Stimulated activated CD8-positive, alpha-beta memory T cell treated with anti-CD3 and anti-CD28 coated beads, Interleukin-7, amount 100 ng/mL, for 1 hour (primary cell): ENCODE measurements at places on chromosomes 1 and 21.

DNA sequence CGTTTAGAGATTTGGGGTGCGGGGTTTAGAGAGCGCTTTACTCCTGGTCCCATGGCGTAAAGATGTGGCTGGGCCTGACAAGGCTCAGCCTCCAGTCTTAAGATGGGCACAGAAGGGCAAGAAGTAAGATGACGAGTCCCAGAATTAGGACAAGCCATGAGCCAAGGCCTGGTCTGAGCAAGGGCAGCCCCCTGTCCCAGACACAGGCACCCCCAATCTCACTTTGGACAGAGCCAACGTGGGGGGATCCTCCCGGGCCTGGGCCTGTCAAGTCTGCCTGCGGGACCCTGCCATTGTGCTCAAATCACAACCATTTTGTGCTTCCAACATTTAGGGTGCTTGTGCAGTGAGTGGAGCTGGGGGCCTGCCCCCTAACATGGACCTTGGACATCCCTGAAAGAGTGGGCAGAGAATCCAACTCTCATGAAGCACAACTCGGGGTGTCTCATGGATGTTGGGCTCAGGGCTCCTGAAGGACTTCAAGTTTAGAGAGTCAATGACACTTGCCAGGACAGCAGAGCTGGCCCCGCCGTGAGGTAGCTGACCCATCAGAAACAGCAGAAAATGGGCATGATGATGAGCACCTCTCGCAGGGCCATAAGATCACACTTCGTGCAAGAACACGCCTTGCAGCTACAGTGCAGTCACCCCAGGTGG is 52.6 kb downstream of the KIF21B start:
- DNase-seq: no peak

DNA sequence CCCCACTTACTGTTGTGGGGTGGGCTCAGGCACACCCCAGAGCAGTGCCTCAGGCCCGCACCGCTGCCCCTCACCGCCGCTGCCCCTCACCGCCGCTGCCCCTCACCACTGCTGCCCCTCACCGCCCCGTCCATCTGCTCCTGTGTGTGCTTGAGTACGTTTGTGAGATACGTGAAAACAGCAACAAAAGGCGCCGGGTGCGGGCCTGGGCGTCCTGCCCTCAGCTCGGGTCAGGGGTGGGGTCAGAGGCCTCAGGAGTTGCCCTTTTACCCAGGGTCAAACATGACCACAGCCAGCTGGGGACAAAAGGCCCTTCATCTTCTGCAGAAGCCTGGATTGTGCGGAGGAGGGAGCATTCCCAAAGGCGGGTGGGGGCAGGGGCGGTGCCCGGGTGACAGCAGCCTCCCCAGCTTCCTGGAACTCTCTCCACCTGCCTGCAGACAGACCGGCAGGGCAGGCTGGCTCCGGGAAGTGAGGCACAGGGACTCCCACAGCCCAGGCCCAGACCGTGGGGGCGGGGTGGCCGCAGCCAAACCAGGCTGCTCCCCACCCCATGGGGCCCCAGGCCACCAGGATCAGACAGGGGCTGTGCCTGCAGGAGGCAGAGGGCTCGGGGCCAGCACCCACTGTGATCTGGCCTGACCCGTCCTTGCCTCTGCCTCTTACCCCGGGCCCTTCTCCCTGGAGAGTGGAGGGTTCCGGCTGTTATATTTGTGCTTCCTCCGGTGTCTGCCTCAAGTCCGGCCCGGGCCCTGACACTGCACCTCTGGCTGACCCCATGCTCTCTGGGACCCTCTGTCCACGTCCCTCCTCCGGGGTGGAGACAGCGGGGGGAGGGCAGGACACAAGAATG is 2.3 kb upstream of the VWA1 start:
- DNase-seq: no peak

GRCh38 chr1:55153031-55153430 is 62.1 kb downstream of the USP24 start:
- no peak for DNase-seq

DNA sequence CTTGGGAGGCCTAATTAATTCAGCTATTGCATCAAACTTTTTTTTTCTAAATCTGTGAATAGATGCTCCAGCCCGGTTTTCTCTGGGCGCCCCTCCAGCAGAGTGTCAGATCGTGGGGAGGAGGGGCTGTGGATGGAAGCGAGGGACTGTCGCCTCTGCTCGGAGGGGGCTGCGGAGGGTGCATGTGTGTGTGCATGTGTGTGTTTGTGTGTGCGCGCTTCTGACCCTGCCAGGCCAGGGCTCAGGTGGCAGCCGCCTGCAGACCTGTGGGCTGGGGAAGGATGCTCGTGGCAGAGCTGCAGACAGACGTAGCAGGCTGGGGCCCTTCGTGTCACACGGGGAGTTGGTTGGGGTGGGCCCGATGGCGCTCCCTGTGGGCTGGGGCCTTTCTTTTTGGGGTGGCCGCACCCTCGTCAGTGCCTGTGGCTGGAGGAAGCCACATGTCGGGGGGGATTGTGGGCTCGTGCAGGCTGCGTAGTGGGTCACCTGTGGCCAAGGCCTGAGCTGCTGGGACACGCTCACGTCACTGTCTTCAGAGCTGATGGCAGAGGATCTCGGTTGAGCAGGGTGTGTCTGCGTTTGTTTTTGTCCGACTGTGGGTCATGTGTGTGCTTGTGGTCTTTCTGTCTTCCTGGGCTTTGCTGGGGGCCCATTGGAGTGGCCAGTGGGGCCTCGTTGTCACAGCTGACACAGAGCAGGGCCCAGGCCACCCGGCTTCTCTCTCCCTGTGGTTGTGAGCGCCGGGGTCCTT is 2.8 kb downstream of the SKI start:
- DNase-seq: no peak

- no peak for DNase-seq
These were observed 13.9 kb downstream of the IL6R start for GRCh38 chr1:154418923-154419619.

DNA sequence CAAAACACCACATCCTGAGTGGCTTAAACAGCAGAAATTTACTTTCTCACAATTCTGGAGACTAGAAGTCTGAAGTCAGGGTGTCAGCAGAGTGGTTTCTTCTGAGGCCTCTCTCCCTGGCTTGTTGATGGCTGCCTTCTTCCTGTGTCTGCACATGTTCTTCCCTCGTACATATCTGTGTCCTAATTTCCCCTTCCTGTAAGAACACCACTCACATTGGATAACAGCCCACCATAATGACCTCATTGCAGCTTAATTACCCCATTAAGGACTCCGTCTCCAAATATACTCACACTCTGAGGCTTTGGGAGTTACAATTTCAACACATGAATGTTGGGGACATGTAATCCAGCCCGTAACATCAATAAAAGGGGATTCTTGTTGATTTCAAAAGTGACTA is 23.4 kb downstream of the C8A start:
- DNase-seq: no peak

- no peak for DNase-seq
These were observed 45.6 kb downstream of the IRF2BP2 start for GRCh38 chr1:234564035-234565029.

GRCh38 chr1:109214695-109215623 is 1.2 kb downstream of the SARS1 start:
- DNase-seq: no peak

GRCh38 chr1:215407575-215407974 is 159.5 kb upstream of the KCTD3 start:
- DNase-seq: no peak

DNA sequence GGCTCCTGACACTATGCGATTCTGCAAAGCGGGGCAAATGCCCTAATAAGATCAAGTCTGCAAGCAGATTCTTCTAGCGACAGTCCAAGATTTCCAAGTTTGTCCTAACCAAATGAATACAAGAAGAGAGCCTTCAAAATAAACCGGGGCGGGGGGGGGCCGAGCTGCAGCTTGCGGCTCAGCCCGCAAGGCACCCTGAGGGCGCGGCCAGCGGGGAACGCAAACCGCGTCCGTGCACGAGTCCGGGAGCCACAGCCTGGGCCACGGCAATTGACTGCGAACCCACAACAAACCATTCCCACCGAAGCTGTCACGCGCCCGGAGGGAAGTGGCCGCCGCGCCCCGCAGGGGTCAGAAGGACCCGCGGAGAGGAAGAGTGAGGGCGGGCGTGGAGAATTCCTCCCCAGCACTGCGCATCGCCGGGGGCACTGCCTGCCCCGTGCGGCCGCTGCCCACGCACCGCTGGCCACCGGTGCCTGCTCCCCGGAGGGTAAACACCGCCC is 687 bp downstream of the TGFBR3 start:
- no peak for DNase-seq

- DNase-seq: no peak
These were observed 198.0 kb downstream of the GRIK1 start for GRCh38 chr21:29741761-29742160.

DNA sequence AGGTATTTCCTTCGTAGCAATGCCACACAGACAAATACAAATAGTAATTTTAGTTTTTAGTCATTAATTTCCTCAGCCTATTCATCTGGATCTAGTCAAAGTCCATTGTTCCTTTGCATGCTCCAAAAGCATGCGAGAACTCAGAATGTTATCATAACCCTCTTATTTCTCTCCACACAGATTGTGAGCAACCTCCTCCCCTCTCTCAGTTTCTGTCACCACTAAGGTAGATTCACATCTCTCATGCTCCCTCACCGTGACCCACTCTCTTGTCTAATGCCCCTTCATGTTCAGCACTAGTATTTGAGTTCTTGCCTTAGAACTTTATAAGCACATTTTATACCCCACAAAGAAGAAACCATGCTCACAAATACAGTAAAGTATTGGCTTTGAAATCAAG is 582.4 kb downstream of the PLA2G4A start:
- no peak for DNase-seq

DNA sequence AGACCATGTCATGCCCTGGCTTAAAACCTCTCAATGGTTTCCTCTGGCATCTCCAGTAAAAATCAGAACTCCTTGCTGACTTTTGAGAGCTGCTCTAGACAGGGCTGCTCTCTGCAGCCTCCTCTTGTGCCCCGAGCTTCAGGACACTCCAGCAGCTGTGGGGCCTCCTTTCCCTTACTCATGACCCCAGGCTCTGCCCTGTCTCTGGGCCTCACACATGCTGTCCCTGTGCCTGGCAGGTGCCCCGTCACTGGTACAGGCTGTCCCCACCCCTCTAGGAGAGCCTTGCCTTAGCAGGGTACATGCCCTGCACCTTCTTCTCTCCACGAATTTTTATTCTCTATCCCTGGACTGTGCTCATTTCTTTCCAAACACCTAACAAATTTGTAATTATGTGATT is 43.2 kb downstream of the HIVEP3 start:
- DNase-seq: no peak

GRCh38 chr1:198833706-198834503 is 195.1 kb downstream of the PTPRC start:
- DNase-seq: no peak

DNA sequence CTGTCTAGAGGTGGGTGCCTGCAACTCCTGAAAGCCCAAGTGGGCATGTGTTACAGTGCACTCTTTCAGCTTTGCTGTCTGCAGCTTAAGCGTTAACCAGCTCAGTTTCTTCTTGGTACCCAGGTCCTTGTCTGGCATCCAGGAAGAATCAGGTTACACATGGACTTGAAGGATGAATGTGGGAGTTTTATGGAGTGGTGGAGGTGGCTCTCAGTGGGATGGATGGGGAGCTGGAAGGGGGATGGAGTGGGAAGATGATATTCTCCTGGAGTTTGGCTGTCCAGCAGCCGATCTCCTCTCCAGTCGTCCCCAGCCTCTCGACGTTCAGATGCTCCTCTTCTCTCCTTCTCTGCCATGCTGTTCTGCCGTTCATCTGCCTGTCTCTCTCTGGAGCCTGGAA is 9.4 kb downstream of the METTL18 start:
- DNase-seq: no peak
